ENCODE measurements at places on chromosomes 6 and 20. TPM values are rescaled to one million over a fixed set of nuclear protein-coding genes. Genes with fewer than 3 reads are reported as not detected.

- H3K4me3 ChIP-seq = no peak overlapping the region
- no peak for DNase-seq
- no peak overlapping the region for H3K27ac ChIP-seq
- no peaks in the 10 kb centered on the region for H3K27me3 ChIP-seq
Measured at GRCh38 chr6:9606435-9607134, 808.3 kb downstream of the TFAP2A start.

- H3K4me3 ChIP-seq = no peak overlapping the region
- H3K27me3 ChIP-seq = no peaks in the 10 kb centered on the region
- H3K4me1 ChIP-seq = no peaks in the 10 kb centered on the region
- H3K36me3 ChIP-seq = no peaks in the 10 kb centered on the region
Measured at GRCh38 chr20:13291157-13291556, 70.1 kb downstream of the ISM1 start.

GRCh38 chr6:140653972-140654371, 1279.5 kb upstream of the CITED2 start:
- H3K4me1 ChIP-seq = no peaks in the 10 kb centered on the region
- no peaks in the 10 kb centered on the region for H3K36me3 ChIP-seq
- H3K4me3 ChIP-seq = no peak overlapping the region
- H3K27me3 ChIP-seq = no peaks in the 10 kb centered on the region
- no peak for DNase-seq
- H3K27ac ChIP-seq = no peak overlapping the region

- no peaks in the 10 kb centered on the region for H3K4me1 ChIP-seq
- no peaks in the 10 kb centered on the region for H3K27me3 ChIP-seq
- H3K36me3 ChIP-seq = no peaks in the 10 kb centered on the region
- H3K4me3 ChIP-seq = no peak overlapping the region
- no peak overlapping the region for H3K27ac ChIP-seq
Measured at GRCh38 chr6:150366118-150366778, 2.6 kb upstream of the IYD start.

GRCh38 chr6:140101367-140101766, 726.9 kb upstream of the CITED2 start:
- no peaks in the 10 kb centered on the region for H3K4me1 ChIP-seq
- no peak overlapping the region for H3K27ac ChIP-seq
- H3K4me3 ChIP-seq = no peak overlapping the region
- no peaks in the 10 kb centered on the region for H3K27me3 ChIP-seq
- no peaks in the 10 kb centered on the region for H3K36me3 ChIP-seq

GRCh38 chr6:88184921-88185320, 18.8 kb upstream of the CNR1 start:
- no peak overlapping the region for H3K27ac ChIP-seq
- no peaks in the 10 kb centered on the region for H3K4me1 ChIP-seq
- H3K36me3 ChIP-seq = no peaks in the 10 kb centered on the region

- H3K36me3 ChIP-seq = no peaks in the 10 kb centered on the region
- H3K4me3 ChIP-seq = no peak overlapping the region
- H3K27me3 ChIP-seq = peaks cover 77% of the 10 kb centered on the region
- H3K27ac ChIP-seq = no peak overlapping the region
- DNase-seq = no peak
- no peaks in the 10 kb centered on the region for H3K4me1 ChIP-seq
Measured at GRCh38 chr6:104955927-104956730, 778 bp upstream of the LIN28B start.

DNA sequence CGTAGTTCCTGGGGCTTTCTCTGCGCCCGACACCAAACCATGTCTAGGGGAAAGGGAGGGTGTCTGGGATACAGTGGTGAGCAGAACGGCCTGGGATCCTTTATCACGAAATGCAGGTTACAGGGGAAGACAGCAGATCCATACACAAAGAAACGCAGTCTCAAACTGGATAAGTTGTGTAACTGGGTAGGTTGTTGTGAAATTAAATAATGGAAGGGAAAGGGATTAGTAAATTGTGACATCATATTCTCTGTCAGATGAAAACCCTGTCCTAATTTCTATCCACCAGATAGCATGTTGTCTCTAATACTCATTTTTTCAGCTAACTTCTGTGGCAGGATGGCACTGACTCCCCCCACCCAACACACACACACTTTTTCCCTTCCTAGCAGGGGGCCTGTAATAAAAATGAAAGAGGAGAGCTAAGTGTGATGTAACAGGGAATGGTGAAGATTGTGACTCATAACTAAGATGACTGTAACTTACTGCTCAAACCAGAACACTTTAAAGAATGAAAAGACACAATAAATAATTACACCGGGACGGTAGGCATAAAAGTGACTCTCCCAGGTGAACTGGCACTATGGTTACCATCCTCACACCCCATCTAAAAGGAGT, 769 bp upstream of the TRPC4AP start:
- peak overlapping the region; percentile 87 for H3K27ac ChIP-seq
- DNase-seq = no peak
- H3K4me1 ChIP-seq = peaks cover 34% of the 10 kb centered on the region
- H3K36me3 ChIP-seq = peaks cover 9% of the 10 kb centered on the region
- no peaks in the 10 kb centered on the region for H3K27me3 ChIP-seq

GRCh38 chr20:57598060-57598459, 22.2 kb downstream of the ZBP1 start:
- DNase-seq = no peak
- no peak overlapping the region for H3K27ac ChIP-seq
- no peaks in the 10 kb centered on the region for H3K36me3 ChIP-seq
- H3K27me3 ChIP-seq = no peaks in the 10 kb centered on the region
- H3K4me3 ChIP-seq = no peak overlapping the region

- no peaks in the 10 kb centered on the region for H3K36me3 ChIP-seq
- no peak overlapping the region for H3K4me3 ChIP-seq
Measured at GRCh38 chr6:138592749-138593123, 93.4 kb upstream of the NHSL1 start.

DNA sequence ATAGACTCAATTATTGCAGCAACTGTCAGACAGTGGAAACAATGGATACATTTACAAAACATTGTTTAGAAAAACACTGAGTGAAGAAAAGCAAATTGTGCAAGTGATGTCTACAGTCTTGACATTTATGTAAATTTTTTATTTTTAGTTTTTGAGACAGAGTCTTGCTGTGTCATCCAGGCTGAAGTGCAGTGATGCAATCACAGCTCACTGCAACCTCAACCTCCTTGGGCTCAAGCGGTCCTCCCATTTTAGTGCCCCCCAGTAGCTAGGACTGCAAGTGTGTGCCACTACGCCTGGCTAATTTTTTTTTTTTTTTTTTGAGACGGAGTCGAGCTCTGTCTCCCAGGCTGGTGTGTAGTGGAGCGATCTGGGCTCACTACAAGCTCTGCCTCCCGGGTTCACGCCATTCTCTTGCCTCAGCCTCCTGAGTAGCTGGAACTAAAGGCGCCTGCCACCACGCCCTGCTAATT, 9.7 kb downstream of the CNBD2 start:
- H3K4me1 ChIP-seq = no peaks in the 10 kb centered on the region
- H3K36me3 ChIP-seq = no peaks in the 10 kb centered on the region
- DNase-seq = no peak

- no peak overlapping the region for H3K4me3 ChIP-seq
- no peak overlapping the region for H3K27ac ChIP-seq
- no peaks in the 10 kb centered on the region for H3K4me1 ChIP-seq
- DNase-seq = no peak
- no peaks in the 10 kb centered on the region for H3K36me3 ChIP-seq
- no peaks in the 10 kb centered on the region for H3K27me3 ChIP-seq
Measured at GRCh38 chr6:8738951-8739350, 303.6 kb upstream of the SLC35B3 start.

DNA sequence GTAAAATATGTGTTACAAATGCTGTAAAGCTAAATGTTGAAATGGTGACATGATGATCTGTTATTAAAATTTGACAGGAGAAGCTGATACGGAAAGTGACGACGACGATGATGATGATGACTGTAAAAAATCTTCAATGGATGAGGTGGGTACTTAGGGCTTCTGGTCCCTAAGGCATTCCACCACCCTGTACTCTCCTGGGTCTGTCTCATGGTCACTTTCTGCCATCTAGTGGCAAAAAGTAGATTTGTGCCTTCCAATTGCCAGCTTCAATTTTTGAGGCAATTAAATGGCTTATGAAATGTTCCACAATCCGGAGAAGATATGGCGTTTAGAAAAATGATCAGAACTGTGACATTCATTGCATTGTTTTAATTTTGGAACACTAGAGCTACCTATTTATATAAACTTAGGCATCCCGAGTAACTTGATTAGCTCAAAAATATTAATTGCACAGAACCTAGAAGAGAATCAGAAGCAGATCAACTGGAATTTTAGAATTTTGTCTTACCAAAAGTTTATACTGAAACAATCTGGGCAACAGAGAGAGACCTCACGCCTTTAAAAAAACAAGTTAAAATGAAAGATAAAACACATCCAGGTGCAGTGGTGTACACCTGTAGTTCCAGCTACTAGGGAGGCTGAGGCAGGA, 346.5 kb upstream of the PLCB4 start:
- no peaks in the 10 kb centered on the region for H3K4me1 ChIP-seq
- no peak overlapping the region for H3K4me3 ChIP-seq
- H3K27ac ChIP-seq = no peak overlapping the region
- H3K36me3 ChIP-seq = no peaks in the 10 kb centered on the region
- no peak for DNase-seq

DNA sequence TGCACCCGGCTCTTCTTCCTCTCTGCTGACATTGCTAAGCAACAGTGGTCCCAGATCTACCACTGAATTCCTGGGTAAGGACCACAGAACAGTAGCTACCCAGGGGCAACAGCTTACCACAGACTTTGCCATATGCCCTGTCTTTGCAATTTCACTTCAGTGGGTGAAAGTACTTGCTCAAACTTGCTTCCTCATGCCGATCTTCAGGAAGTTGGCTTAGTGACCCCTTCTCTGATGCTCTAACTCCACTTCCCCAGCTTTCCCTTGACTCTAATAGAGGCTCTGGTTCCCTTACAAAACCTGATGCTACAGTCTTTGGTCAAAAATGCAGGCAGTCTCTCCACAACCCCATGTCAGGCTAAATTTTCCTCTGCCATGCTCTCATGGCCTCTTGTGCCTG, 3.3 kb upstream of the TAAR5 start:
- H3K27me3 ChIP-seq = no peaks in the 10 kb centered on the region
- no peak overlapping the region for H3K27ac ChIP-seq
- no peak overlapping the region for H3K4me3 ChIP-seq
- H3K36me3 ChIP-seq = no peaks in the 10 kb centered on the region

GRCh38 chr6:24796616-24797290, 2.0 kb downstream of the ARMH2 start:
- no peaks in the 10 kb centered on the region for H3K4me1 ChIP-seq
- no peaks in the 10 kb centered on the region for H3K27me3 ChIP-seq
- no peaks in the 10 kb centered on the region for H3K36me3 ChIP-seq
- H3K27ac ChIP-seq = no peak overlapping the region
- DNase-seq = no peak
- no peak overlapping the region for H3K4me3 ChIP-seq

DNA sequence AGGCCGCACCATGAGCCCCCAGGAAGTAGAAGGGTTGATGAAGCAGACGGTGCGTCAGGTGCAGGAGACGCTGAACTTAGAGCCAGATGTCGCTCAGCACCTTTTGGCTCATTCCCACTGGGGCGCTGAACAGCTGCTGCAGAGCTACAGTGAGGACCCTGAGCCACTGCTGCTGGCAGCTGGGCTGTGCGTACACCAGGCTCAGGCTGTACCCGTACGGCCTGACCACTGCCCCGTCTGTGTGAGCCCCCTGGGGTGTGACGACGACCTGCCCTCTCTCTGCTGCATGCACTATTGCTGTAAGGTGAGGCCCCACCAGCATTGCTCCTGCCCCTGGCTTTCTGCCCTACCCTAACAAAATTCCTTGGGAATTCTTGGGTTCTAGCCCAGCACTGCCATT, 13.1 kb downstream of the DNPH1 start:
- H3K4me3 ChIP-seq = no peak overlapping the region
- no peak for DNase-seq

DNA sequence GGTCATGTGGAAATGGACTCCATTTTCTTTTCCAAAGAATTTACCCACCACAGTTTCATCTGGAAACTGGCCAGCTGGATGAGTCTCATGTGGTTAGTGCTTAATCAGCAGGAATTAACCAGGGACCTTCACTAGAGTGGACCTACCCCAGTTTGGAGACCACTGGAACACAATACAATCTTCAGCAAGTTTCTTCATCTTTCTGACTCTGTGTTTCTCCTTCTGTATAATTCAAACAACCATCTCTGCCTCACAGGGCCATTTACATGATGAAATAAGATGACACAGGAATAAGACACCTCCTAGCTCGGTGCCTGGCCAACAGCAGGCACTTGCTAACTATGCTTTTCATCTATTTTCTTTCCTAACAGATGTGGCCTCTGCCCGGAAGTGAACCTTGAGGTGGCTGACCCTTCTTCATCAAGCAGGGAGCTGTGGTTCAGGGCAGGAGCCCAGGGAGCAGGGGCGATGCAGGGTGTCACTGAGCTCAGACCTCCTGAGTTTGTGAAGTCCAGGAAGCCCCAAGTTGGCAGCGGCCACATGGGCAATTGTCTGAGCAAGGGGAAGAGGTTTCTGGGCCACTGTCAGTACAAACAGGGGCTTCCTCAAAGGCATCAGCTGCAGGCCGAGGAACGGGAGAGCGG, 98.8 kb downstream of the SOD2 start:
- H3K27ac ChIP-seq = no peak overlapping the region
- H3K27me3 ChIP-seq = no peaks in the 10 kb centered on the region
- no peaks in the 10 kb centered on the region for H3K4me1 ChIP-seq
- no peak overlapping the region for H3K4me3 ChIP-seq
- peaks cover 3% of the 10 kb centered on the region for H3K36me3 ChIP-seq

DNA sequence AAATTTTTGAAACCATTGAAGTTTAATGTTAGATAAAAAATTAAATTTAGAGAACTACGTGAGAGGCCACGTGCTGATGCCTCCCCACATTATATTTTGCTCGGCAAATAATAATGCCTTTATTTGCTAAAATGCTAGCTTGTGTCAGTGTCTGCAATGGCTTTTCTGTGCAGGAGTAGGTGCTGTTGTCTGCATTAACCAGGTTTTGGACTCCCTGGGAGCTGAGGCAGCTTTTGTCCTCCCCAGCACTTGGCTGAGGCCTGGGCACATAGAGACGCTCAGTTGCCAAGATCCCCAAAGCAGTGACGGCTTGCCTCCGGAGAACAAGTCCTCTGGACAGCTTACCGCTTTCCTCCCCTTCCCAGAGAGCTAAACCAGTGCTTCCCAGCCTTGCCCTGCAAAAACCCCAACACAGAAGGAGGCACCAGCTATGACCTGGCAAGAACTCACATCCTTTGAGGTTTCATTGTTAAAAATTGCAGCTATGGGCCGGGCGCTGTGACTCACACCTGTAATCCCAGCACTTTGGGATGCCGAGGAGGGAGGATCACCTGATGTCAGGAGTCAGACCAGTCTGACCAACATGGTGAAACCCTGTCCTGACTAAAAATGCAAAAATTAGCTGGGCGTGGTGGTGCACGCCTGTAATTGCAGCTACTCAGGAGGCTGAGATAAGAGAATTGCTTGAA, 59.9 kb downstream of the KAT14 start:
- H3K4me1 ChIP-seq = no peaks in the 10 kb centered on the region
- no peaks in the 10 kb centered on the region for H3K36me3 ChIP-seq
- H3K27me3 ChIP-seq = no peaks in the 10 kb centered on the region
- no peak overlapping the region for H3K4me3 ChIP-seq

The PNLDC1 gene
- not detected for total RNA-seq

The LCA5 gene
- total RNA-seq = 1.4 TPM

The SLC22A1 gene
- 0.89 TPM for total RNA-seq

The ENPP5 gene
- total RNA-seq = 9.9 TPM

The LTB gene
- total RNA-seq = not detected

The COL19A1 gene
- 0.05 TPM for total RNA-seq

Measured in gastrocnemius medialis (tissue), 4 donors.